Peyer's patch (tissue), 4 donors: ENCODE measurements at places on chromosomes 4 and X. TPM values are rescaled to one million over a fixed set of nuclear protein-coding genes. Genes with fewer than 3 reads are reported as not detected.

NXF2 gene
- not detected for total RNA-seq

NAT8L gene
- total RNA-seq, result 0.27 TPM

COX7B2 gene
- total RNA-seq, result not detected

H2BW2 gene
- total RNA-seq, result not detected

FRAS1 gene
- total RNA-seq, result 3.3 TPM

BRS3 gene
- not detected for total RNA-seq

IBSP gene
- total RNA-seq, result not detected

GALNT7 gene
- total RNA-seq, result 90.2 TPM

P2RY8 gene
- total RNA-seq, result 1.7 TPM

TBC1D19 gene
- total RNA-seq, result 7.0 TPM

ABLIM2 gene
- 9.0 TPM for total RNA-seq

KDR gene
- total RNA-seq, result 7.0 TPM

GAB3 gene
- total RNA-seq, result 3.5 TPM

RAB28 gene
- total RNA-seq, result 24.8 TPM

TKTL1 gene
- not detected for total RNA-seq

SLC7A11 gene
- 0.80 TPM for total RNA-seq

NLGN4X gene
- total RNA-seq, result 2.7 TPM

TTC29 gene
- total RNA-seq, result not detected

PASD1 gene
- not detected for total RNA-seq

ATP2B3 gene
- total RNA-seq, result not detected

TLR10 gene
- 2.0 TPM for total RNA-seq

PRDM8 gene
- 0.35 TPM for total RNA-seq

FAM241A gene
- 1.7 TPM for total RNA-seq

CXCL3 gene
- 3.3 TPM for total RNA-seq

GATA1 gene
- total RNA-seq, result not detected

LONRF3 gene
- total RNA-seq, result 10.7 TPM

TRIM60 gene
- total RNA-seq, result not detected

FAM184B gene
- not detected for total RNA-seq

FGF13 gene
- total RNA-seq, result 2.8 TPM

HSFX2 gene
- not detected for total RNA-seq

ENPP6 gene
- 1.0 TPM for total RNA-seq

SPANXC gene
- total RNA-seq, result not detected

MAB21L2 gene
- total RNA-seq, result 20.2 TPM

MAGEC2 gene
- not detected for total RNA-seq

NR0B1 gene
- total RNA-seq, result not detected

WDR13 gene
- 99.9 TPM for total RNA-seq

PDCL2 gene
- not detected for total RNA-seq

TMPRSS11A gene
- total RNA-seq, result not detected

AKAP14 gene
- not detected for total RNA-seq

CPLX1 gene
- 0.67 TPM for total RNA-seq

FSTL5 gene
- not detected for total RNA-seq

AADAT gene
- total RNA-seq, result 4.6 TPM

PABPC1L2A gene
- total RNA-seq, result not detected

VSIG1 gene
- total RNA-seq, result 0.53 TPM

GPR50 gene
- not detected for total RNA-seq
